ENCODE measurements at places on chromosomes 5 and 9. TPM values are rescaled to one million over a fixed set of nuclear protein-coding genes. Genes with fewer than 3 reads are reported as not detected.

DNA sequence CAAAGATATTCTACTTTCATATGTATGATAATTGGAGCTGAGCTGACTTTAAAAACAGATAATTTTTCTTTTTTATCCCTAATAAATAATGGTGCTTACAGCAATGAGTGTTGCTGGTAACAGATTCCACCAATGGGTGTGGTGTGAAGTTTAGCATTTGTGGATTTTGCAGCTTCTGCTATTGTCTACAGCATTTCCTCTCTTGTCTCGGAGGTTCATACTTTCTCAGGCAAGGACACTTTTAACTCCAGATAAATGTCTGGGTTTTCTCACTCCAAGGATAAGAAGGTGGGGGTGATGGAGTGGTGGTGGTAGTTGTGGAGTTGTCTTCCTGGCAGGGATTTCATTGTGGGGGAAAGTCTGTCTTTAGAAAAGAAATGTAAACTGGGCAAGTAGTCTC, 120.0 kb upstream of the CDKN2B start:
- DNase-seq: no peak

DNA sequence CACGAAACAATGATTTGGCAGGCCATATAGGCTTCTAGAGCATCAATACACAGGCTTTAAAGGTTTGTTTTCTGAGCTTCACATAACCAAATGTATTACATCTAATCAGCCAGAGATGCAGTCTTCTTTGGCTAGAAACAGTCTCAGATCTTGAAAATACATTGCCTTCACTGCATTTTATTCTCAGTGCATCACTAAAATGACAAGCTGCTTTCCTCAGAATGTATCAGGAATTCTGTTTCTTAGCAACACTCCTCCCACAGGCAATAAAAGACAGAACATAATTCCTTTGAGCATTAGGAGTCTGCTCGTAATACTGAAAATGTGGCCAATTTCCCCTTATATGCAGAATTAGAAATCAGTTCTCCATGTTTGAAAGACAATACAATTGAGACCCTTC, 36.9 kb downstream of the FEM1C start:
- DNase-seq: no peak

DNA sequence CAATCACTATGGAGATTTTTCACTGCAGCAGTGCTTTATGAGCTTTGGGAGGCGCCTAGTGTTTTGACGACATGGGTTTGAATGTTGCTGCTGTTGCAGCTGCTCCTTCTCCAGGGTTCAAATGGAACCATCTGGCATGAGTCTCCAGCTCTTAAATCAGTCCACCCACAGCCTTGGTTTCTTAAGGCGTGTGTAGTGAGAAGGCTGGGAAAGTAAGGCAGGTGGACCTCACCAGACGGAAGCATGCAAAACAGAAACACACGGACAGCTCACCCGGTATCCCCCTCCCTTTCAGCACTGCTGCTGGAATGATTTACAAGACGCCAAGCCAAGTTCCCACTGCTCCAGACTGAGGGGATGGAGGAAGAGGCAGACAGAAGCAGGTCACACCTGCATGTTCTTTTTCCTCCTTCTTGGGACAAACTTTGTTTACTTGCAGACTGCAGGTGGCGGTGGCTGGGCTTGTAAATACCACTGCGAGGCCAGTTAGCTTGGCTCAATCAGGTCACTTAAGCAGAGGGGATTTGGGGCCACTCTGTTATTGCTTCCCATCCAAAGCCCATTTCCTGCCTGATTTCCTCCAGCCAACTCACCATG, 47.4 kb downstream of the ADAM19 start:
- DNase-seq: no peak

GRCh38 chr5:124738681-124739633, 7.5 kb downstream of the ZNF608 start:
- no peak for DNase-seq

DNA sequence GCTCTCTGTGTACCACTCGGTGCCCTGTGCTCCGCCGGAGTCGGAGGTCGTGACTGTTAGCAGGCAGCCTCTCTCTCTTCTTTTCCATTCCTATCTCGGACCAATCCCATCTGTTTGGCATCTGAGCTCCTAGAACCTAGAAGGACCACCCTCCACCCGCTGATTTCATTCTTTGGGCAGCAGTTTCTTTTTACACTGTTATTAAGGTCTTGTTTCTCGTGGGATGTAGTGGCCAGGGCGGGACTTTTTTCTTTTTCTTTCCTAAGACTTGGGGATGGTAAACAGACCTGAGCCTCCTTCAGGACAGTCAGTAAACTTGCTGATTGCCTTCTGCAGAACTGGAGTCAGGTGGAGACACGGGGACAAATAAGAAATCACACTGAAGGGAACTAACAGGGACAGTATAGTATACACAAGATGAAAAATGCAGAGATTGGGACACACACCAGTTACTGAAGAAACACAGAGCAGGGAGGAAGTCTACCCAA, 500 bp downstream of the URM1 start:
- no peak for DNase-seq

DNA sequence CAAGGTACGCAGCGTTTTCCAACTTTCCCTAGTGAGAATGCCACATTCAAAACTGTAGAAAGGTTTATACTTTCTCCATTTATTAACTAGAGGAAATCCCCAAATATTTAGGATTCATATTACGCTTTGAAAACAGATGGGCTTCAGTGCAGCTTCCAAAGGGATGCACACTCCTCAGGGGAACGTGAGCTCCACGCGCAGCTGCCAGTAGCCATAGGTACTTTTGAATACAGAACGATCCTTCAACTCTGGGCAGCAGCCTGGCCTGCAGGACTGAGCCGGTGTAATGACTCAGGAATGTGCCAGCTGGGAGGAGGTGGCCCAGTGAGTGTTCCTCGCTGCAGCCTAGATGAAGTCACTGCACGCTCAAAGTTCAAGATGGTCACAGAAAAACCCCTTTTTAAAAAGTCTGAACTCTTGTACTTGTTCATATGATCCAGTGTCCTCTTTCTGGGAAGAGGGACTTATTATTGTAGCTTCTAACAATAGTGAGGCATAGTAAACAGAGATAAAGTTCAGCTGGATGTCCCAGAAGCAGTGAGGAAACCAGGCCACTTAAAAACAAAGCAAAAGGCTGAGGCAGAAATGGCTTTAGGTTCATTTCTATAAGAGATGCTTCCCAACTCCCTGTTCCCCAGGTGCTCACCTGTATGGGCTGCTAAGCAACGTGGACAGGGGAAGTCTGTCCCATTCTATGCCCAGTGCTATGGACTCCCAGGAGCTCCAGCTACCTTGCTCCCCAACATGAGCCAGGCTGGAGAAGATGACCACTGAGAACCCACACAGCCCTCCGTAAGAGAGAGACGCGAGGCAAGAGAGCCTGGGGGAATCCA, 130.0 kb downstream of the LHFPL2 start:
- peak; percentile 69 for DNase-seq

DNA sequence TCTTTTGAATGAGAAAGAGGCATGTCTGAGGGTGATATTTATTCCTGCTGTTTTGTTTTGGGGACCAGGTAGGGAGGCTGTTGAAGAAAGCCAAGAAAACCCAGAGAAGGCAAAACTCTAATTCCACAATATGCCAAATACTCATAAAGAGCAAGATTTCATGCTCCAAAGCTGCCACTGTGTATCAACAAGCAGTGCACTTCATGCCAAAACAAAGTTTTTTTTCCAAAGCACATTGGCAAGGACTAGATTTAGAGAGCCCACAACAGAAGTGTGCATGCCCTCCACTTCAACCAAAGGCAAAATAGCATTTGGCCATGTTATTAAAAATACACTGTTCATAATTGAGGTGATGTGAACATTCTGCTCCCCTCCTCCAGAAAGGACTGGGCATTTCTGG, 229.9 kb downstream of the EBF1 start:
- DNase-seq: no peak

DNA sequence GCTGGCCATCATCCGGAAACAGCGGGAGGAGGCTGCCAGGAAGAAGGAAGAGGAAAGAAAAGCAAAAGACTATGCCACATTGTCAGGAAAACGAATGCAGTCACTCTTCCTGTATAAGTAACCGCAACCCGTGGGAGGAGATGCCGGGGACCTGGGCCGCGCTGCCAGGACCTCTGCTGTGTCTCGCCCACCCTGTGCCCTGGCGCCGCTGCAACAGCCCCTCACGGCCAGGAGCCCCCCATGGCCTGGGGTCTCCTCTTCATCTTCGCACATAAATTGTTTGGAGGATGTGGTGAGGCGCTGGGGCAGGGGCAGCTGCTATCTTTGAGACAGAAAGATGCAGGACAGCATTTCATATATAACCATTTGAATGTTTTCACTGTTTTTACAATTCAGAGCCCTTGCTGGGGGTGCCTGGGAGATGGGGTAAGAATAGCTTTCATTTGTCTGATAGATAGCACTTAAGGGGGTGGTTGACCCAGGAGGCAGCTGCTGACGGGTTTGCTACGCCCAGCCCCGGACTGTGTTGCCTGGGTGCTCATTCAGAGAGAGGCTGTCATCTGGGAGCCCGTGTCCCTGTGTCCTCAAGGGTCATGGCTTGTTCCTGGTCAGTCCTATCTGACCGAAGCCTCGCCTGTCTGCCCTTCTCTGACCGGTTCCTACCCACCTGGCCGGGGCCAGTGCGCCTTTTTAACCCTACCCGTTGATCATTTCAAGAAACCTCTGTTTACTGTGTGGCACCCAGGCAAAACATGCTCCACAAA, 1067.7 kb upstream of the COX7C start:
- DNase-seq: no peak

GRCh38 chr5:6875376-6875775, 162.1 kb downstream of the TENT4A start:
- no peak for DNase-seq

- no peak for DNase-seq
These were observed 114.8 kb downstream of the SEMA5A start for GRCh38 chr5:9431151-9431495.

DNA sequence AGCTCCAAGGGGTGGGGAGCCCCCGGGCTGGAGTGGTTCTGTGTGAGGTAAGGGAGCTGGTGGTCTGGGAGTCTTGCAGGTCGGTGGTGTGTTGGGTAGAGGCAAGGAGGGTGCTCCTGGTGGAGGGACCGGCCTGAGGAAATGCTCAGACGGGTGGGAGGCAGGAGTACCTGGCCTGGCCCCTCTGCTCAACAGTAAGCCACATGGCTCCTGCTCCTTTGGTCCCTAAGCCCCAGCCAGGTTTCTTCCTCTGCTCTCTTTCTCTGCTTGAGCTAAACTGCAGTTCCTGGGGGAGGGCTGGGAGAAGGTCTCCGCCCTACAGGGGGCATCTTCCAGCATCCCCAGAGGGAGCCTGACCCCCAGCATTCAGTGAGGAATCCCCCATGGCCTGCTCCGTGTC, 17.2 kb downstream of the TSPAN17 start:
- DNase-seq: no peak

DNA sequence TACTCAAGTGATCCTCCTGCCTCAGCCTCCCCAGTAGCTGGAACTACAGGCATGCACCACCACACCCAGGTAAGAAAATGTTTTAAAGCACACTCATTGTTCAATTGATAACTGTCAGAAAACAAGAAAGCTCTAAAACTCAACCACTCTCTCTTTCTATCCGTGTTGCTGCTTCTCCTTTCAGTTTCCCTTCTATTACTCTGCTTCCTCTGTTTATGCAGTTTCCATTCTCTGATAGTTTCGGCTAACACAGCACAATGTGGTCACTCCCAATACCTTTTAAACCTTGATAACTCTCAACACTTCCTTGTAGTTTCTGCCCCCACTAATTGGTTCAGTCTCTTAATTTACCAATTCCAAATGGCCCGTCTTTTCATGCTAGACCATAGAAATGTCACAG, 59.2 kb upstream of the NR4A3 start:
- DNase-seq: no peak

- DNase-seq: no peak
These were observed 219.1 kb downstream of the ADAMTS6 start for GRCh38 chr5:65262649-65263059.

GRCh38 chr5:160159991-160160792, 40.9 kb upstream of the PWWP2A start:
- no peak for DNase-seq

GRCh38 chr5:137342764-137343163, 156.4 kb downstream of the SPOCK1 start:
- DNase-seq: no peak

DNA sequence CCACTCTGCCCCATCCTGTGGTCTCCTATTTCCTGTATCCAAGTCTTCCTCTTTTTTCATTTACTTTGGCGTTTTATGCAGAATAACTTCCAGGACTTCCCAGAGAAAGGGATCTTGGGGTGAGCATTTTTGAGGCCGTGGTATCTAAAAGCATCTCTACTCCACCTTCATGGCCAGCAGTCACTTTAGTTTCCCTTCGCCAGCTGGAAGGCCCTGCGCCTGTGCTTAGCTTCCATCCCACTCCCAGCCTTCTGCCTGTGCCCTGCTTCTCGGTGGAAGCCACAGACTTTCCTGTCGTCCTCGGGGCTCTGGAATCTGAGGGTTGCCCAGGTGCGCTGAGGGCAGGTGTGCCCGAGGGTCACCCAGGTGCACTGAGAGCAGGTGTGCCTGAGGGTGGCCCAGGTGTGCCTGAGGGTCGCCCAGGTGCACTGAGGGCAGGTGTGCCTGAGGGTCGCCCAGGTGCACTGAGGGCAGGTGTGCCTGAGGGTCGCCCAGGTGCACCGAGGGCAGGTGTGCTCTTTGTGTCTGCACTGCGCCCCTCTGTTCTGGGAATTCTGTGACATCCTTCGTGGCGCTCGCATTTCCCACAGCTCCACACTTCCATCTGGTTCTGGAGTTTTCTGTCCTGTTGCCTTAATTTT, 32.4 kb upstream of the LRRC14B start:
- DNase-seq: no peak

GRCh38 chr9:22118810-22119521, 109.9 kb upstream of the CDKN2B start:
- no peak for DNase-seq

GRCh38 chr5:169223595-169223953, 77.4 kb downstream of the SLIT3 start:
- no peak for DNase-seq

DNA sequence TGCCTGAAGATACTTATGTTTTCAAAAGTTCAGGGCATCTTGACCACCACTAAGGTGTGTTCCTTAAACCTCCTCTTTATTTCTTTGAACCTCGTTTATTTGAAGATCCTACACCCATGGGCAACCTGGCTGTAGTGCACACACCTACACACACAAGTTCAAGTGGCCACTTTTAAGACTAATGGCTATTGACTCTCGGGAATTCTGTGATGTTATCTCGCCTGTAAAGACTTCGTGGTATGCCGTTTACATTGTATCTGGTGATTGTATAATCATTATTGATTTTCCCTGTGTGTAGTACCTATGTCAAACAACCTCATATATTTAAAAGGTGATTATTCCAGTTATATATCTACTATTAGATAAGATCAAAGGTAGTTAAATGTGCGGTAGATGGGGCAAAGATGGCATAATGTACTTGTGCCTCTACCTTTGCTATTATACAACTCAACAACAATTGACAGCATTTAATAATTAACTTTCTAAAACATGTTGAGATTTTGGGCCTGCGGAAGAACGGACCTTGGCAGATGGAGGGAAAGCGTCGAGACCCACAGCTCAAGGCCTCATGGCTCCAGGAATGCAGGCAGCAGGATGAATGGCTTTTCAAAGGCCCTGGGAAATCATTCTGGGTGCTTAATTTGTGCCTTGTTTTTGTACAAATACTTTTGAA, 51.4 kb upstream of the IRX2 start:
- DNase-seq: no peak

RASA1 gene
- total RNA-seq: 37.0 TPM

ACSL6 gene
- total RNA-seq: 1.6 TPM

EIF4E1B gene
- not detected for total RNA-seq

SHC3 gene
- total RNA-seq: 1.5 TPM

PCA3 gene
- total RNA-seq: not detected

CTSL gene
- total RNA-seq: 94.5 TPM

CORO2A gene
- 3.1 TPM for total RNA-seq
